ENCODE measurements at places on chromosomes 5 and 9.

DNA sequence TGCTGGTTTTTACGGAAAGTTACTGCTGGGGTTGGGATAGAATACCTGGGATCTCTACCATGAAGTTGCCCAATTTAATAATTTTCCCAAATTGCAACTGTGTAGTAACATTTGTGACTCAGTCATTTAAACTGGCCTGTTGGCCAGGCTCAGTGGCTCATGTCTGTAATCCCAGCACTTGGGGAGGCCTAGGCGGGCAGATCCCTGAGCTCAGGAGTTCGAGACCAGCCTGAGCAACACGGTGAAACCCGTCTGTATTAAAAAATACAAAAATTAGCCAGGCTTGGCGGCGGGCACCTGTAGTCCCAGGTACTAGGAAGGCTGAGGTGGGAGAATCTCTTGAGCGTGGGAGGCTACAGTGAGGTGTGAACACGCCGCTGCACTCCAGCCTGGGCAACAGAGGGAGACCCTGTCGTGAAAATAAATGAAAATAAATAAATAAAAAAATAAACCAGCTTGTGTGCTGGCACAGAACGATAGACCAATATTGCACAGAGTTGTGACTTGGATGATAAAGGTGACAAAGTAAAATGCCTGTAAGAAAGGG, 160.7 kb upstream of the ZNF608 start:
- DNase-seq = no peak

- no peak for DNase-seq
These were observed 57.1 kb upstream of the RNU6ATAC start for GRCh38 chr9:134221273-134222017.

DNA sequence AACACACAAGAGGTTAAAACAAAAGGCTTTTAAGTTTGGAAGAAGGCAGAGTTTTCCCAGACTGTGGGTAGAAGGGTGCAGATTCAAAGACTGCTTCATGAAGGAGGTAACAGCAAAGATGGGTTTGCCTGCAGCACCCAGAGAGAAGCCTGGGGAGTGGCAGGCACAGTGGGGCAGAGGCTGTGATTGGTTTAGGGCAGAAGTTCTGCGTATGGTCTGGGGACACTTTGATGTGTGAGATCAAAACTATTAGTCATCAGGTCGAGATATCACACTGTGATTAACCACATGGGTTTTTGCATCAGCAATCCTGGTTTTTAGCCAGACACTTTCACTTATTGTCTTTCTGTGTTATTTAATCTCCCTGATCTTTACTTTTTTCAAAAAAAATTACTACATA, 188.8 kb upstream of the GLRA1 start:
- peak; percentile 30 for DNase-seq

DNA sequence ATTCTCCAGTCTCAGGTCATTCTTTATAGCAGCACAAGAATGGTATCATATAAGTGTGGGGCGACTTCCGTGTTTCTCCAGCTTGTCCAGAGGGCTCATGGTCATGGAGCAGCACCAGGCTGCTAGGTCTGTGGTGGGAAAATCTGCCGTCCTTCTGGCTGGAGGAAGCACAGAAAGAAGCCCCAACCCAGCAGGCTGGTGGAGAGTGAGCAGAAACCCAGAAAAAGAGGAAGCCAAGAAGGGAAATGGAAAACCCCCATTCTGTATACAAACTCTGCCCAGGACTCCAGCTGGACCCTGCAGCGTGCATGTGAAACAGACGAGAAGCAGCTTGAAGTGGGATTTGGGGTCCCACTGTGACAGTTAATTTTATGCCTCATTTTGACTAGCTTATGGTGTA, 34.3 kb upstream of the OLFM1 start:
- DNase-seq = no peak

DNA sequence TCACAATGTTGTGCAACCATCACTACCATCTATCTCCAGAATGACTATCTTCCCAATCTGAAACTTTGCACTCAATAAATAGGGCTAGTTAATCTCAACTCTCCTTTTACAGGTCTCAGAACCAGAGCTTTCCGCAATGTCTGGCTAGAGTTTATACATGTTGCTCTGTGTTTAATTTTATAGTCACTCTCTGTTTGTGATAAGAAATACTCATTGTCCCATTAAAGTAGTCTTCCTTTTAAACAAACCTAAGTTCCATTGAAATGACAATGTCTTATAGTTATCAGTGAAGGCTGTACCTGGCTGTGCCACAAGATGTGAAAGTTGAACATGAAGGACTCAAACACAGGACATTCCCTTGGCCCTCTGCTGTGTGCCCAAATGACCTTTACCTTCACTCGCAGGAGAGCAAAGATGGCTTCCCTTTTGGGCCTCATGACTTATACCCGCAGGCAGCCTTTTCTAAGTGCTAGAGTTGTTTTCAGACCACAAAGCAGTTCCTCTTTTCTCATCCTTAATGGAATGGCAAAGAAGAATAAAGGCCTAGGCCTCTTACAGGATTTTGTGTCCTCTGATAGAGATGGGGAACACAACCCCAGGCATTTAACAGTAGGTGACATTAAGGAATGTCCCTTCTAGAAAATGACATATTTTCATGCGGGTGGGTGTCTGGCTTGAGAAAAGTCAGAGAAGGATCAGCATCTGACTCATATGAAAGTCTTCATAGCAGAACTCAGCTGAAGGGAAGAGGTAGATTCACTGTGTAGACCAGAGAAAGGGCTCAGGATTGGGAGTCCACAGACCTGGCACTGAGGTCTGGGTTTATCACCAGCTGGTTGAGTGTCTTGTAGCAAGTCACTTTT, 69.6 kb upstream of the ATP10B start:
- no peak for DNase-seq

DNA sequence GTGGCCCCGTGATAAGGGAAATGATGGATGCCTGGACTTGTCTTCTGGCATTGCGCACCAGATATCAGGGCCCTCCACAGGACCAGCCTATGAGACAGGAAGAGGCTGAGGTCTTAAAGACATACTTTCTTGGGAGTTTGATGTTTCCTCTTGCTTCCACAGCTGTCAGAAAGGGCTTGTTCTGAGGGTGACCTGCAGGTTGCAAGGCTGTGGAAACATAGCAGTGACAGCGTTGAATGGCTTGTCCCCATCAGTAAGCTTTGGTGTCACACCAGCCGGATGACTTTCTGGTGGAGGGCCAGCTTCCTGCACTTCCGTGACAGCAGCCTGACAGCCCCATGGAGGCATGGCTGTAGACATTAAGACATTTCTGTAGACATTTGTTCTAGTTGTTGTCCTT, 143.2 kb downstream of the C9orf152 start:
- no peak for DNase-seq

GRCh38 chr5:86038566-86038965, 579.2 kb upstream of the COX7C start:
- DNase-seq = no peak

DNA sequence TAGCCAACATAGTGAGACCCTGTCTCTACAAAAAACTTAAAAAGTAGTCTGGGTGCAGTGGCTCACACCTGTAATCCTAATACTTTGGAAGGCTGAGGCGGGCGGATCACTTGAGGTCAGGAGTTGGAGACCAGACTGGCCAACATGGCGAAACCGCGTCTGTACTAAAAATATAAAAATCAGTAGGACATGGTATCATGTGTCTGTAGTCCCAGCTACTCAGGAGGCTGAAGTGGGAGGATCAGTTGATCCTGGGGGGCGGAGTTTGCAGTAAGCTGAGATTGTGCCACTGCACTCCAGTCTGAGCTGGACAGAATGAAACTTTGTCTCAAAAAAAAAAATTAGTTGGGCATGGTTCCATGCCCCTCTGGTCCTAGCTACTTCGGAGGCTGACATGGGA, 57.9 kb upstream of the MIER3 start:
- DNase-seq = no peak

- DNase-seq = no peak
These were observed 334 bp upstream of the THG1L start for GRCh38 chr5:157730900-157731271.

DNA sequence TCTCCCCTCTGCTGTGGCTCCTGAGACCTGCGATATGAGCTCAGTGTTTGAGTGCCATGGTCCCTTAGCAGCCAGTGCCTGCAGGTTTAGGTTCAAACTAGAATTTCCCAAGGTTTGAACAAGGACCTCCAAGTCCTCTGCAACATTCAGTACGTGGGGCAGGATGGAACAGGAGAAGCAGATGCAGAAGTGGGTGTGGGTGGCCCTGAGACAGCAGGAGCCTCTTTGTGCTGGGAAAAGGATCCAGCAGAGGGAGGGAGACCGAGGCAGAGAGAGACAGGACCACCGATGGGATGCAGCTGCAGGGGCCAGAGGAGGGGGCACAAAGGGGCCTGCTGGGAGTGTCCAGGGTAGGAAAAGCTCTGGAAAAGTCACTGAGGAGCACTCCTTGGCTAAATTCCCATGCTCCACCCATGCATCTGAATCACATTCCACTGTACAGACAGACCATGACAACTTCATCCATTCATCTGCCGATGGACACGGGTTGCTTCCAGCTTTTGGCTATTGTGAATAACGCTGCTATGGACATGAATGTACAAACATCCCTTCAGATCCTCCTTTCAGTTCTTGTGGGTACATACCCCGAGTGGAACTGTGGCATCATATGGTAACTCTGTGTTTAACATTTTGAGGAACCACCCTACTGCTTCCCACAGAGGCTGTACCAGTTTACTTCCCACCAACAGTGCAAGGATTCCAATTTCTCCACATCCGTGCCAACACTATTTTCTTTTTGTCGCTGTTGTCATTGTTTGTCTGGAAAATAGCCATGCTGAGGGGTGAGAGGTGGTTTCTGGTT, 26.7 kb upstream of the SUSD3 start:
- DNase-seq = no peak

- no peak for DNase-seq
These were observed 15.9 kb upstream of the ABLIM3 start for GRCh38 chr5:149125386-149125891.

GRCh38 chr5:38755181-38755580, 90.6 kb upstream of the OSMR start:
- DNase-seq = no peak

- no peak for DNase-seq
These were observed 57.8 kb downstream of the TENT4A start for GRCh38 chr5:6770826-6771607.

DNA sequence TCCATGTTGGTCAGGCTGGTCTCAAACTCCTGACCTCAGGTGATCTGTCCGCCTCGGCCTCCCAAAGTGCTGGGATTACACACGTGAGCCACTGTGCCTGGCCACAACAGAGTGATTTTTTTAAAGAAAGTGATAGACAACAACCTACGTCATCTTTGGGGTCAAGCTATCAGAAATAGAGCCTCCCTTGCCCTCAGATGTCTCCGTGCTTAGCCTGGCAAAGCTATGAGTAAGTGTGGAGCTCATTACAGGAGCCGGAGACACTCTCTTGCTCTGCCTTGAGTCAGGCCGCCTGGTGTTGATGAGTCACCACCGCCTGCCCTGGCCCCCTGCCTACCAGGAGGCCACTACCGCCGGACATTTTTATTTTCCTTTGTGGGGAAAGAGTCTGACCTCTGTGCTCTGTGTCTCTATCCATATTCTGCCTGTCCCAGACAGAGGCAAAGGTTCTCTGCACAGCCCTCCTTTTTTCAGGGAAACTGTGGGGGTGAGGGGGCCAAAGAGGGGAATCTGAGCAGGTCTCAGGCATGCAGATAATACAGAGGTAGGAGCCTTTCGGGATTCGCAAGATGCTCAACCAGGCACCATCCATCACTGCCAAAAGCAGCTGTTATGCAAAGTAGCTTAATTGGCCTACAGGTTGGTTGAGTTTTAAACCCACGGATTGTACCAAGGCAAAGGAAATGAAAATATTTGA, 123.7 kb upstream of the CPEB4 start:
- no peak for DNase-seq

DNA sequence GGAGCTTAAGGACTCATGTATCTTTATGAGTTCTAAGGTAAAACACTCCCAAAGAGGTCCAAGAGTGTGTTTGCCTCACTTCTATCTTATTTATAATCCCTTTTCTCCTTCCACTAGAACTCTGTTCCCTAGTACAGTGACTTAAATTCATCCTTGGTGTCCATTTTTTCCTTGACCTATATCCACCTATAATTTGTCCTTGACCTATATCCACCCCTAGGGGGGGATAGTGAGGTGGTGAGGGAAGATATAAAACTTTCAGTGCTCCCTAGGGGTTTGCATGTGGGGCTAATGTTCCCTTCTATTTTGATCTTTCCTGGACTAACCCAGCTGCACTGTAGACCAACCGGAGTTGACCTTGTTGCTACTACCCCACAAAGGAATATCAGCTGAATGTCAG, 83.5 kb upstream of the GNAQ start:
- DNase-seq = no peak

GRCh38 chr5:136516637-136517036, 151.3 kb upstream of the TRPC7 start:
- DNase-seq = no peak

DNA sequence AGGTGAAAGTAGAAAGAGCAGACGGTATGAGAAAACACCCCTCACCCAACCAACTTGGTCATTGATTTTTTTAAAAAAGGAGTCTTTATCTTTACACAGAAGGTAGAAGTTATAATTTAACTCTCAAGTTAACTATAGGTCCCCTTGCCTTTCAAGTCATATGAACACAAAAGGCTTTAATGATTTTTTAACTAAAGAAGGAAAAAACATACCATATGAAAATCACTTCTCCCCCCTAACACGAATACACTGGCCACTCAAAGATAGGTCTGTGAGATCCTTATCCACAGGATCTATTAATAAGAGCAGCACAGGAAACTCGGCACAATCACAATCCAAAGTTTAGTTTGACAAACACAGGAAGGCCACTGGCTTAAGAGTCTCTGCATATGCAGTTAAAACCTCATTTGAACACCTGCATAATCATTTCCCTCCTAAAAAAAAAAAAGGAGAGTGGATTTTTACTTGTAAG, 138.0 kb downstream of the ENC1 start:
- DNase-seq = no peak

DNA sequence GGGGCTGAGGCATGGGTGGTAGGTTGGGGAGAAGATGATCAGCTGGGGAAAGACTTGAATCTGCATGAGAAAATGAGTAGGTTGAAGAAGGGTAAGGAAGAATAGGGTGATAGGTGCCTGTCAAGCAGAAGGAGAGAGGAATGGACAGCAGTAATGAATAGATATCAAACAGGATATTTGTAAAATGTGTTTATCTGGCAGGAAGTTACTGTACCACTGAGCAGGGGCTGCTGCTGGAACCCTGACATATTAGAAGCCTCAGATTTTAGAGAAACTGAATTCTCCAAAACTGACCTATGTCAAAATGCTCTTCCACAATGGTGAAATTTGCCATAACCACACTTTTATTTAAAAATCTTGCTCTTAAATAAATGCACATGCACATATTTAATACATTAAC, 41.0 kb downstream of the CCDC192 start:
- DNase-seq = no peak

DNA sequence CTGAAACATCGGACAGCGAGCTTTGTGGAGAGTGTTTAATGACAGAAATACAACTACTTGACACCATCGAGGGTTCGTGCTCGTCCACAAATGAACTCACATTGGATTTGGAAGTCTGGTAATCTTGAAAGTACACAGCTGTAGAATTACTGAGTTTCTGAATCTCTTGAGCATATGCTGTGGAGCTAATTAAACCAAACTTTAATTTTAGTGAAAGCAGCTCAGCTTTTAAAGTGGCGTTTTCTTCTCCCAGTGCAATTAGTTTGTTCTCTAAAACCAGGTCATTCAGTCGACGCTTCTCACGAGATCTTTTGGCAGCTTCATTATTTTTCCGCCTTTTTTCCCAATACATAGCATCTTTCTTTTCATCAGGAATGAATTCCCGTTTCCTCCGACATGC, 13.5 kb downstream of the NFIL3 start:
- DNase-seq = no peak

GRCh38 chr9:83280790-83281189, 217.8 kb upstream of the RASEF start:
- no peak for DNase-seq

- no peak for DNase-seq
These were observed 14.8 kb upstream of the MEF2C start for GRCh38 chr5:88897748-88898147.

Data from effector memory CD4-positive, alpha-beta T cell (primary cell).